Neural progenitor cell (in vitro differentiated cells): ENCODE measurements at places on chromosomes 5 and 9.

DNA sequence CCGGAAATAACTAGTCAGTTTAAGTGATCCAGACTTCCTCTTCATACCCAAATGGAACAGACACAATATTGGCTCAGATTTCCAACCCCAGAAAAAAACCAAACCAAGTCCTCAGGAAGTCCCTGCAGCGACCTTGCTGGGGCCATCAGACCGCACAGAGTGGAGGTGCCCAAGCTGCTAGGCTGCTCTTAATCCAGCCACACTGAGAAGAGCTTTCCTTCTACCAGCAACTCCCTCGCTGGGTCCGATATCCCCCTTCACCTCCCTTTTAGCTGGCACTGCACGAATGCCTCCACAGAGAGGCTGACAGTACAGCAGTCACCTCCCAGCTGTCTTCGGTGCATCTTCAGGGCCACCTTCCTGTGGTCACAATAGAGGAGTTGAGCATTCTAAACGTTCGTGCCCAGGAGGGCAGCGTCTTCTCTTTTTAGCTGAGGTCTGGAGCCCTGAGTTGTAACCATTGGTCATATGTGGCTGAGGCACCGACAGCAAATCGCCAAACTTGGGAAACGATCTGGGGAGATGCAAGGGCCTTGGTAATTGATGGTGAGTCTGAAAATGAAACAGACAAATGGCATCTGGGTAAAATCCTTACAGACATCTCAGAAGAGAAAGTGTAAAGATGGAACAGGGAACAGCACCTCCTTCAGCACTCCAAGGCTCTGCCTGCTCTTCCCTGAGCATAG is 5.7 kb downstream of the NAIF1 start:
- DNase-seq = no peak

DNA sequence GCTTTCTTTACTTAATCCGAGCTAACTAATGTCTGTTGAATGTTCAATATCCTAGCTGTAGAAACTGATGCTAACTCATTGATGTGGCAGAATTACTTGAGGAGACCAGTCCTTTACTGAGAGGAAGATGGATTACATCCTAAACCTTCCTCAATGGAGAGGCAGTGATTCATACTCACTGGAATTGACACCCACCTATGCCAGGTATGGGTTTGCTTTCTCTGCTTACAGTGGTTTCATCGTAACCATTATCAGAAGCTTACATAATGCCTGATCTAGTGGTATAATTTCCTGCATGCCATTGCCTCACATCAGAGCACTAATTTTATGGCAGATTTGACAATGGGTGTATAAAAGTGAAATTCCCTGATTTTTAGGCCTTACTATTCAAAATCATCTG is 384.7 kb downstream of the ANXA1 start:
- DNase-seq = no peak

GRCh38 chr9:72274916-72275315 is 90.1 kb downstream of the ZFAND5 start:
- no peak for DNase-seq

- no peak for DNase-seq
Measured at GRCh38 chr5:82534986-82535385, 256.8 kb upstream of the RPS23 start.

- DNase-seq = no peak
Measured at GRCh38 chr5:61251874-61252642, 80.0 kb upstream of the ZSWIM6 start.

- DNase-seq = no peak
Measured at GRCh38 chr9:76441551-76442322, 17.2 kb upstream of the GCNT1 start.
